Activated T-cell treated with anti-CD3 and anti-CD28 coated beads, Interleukin-2, amount 50 U/mL, for 1 hour (primary cell): ENCODE measurements at places on chromosomes 7 and 10.

DNA sequence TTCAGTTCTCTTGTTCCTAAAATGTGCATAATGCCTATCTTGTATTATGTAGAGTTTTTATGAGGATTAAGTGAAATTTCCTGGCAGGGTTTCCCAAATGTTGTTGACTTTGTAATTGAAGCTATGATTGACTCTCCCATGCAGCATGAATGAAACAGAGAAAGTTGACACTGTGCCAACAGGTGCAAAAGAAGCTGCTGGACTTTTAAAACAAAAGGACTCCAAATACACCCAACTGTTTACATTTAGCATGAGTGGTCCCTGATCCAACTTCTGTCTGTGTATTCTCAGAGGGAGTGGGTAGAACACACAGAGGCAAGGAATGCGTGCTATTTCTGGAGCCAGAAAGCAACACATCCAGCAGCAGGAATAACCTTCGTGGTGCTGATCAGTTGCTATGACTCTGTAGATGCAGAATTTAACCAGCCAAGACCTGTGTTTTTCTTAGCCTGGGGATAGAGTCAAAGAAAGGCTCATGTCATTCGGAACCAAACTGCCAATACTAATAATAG is 14.4 kb upstream of the RBM20 start:
- no peak for DNase-seq

DNA sequence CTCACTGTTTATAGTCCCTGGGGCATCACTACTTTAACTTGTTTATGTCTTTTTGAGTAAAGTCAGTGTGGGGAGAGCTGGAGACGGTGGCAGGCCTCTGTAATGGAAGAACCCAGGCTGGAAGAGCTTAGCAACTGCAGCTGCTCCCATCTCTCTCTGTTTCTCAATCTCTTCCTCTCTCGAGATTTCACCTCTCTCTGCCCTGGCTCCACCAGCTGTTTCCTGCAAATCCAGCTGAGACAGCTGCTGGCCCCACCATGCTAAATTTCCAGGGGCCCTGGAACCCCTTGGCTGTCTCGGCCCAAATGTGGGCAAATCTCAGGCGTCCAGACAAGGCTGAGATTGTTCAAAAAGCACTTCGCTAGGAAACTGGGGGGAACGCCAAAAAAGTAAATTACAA is 25.8 kb upstream of the SLF2 start:
- DNase-seq, result no peak

DNA sequence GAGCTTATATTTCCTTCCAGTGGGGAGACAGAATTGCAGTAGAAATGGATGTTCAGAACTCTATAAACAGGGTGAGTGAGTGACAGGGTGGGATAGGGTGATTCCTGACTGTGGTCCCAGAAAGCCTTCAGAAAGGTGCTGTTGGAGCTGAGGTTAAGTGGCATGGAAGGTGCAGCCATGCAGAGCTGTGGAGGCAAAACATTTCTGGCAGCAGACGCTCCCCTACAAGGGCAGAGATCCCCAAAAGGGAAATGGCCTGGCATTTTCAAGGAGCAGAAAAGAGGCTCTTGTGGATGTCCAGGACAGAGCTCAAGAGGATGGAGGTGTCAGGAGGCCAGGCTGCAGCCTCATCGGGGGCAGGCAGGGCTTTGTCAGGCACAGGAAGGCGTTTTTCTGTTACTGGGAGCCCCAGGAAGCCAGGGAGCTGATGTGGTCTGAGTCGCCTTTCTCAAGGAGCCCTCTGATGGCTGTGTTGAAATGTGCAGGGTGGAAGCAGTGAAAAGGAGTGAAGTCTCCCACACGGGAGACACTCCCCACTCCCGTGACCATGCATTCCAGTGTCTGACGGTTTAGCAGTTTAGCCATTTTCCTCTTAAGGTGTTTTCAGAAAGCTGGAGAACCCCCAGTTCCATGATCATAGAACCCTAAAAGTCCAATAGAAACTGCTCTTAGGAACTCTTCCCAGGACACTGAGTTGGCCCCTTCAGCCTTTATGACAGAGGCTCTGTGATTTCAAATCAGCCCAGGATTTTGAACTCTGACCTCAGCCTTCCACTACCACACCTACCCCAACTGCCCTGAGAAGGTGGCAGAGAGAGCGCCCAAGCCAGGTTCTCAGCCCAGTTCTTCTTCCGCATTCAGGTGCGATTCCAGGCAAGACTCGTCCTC is 96.2 kb downstream of the C10orf105 start:
- DNase-seq, result no peak

DNA sequence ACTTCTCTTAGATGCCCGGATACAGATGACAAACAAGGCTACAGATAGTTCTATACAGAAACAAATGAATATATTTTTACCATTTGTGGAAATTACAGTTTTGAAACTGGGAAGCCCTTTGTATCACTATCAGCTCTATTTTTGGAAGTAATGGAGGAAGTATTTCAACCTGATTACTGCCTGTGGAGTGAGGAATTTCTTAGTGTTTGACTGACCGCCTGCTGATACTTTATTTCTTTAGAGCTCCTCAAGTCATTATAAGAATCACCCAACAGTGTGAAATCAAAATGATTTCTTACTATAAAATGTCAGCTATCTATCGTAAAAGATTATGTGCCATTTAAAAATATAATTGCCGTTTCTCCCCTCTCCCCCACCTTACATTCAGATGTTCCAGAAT is 290.9 kb downstream of the SDK1 start:
- no peak for DNase-seq

DNA sequence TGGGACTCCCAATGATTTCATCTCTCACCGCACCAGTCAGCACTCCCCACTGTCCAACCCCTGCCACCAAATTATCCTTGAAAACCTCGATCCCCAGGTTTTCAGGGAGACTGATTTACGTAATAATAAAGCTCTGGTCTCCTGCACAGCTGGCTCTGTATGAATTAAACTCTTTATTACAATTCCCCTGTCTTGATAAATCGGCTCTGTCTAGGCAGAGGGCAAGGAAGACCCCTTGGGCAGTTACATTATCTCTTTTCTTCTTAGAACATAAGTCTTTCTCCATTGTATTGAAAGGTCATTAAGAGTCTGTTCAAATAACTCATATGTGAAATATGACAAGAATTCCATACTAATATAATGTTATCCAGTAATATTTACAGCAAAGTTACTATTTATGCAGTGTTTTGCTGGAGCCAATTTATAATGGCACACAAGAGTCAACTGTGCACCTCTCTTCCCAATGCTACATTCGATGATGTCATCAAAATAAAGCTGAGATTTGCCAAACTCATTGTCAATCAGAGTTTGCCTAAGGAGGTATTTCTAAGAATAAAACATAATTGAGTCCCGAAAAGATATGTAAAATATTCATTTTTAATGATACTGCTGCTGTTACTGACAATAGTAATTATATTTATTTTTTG is 1297.2 kb upstream of the LRRTM3 start:
- DNase-seq, result no peak

GRCh38 chr7:150431839-150432658 is 18.4 kb upstream of the GIMAP8 start:
- no peak for DNase-seq

DNA sequence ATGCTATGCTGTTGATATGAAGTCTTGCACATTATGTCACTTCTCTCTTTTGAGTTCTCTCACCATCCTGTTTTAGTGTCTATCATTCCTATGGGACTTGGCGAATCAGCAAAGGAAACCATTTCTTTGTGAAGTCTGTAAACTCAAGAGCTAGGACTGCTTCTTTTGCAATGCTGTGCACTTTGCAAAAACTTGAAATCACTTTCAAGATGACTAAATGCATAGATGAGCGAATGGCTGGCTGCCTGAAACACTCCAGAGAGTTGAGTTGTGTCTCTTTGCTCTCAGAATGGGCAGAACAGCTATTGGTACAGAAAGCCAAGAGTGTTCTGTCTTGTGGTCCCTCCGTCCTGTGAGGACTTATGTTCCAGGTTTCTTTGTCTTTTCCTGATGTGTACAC is 18.3 kb upstream of the ELMO1 start:
- DNase-seq, result no peak
